HepG2 (cell line): ENCODE measurements at places on chromosomes 3 and 15. TPM values are rescaled to one million over a fixed set of nuclear protein-coding genes. Genes with fewer than 3 reads are reported as not detected.

SNTN gene
- total RNA-seq, result not detected in 2 replicates

PPIB gene
- 476 and 882 TPM in 2 replicates for total RNA-seq

LRRIQ4 gene
- total RNA-seq, result not detected in 2 replicates

LRTM1 gene
- not detected in 2 replicates for total RNA-seq

PLXND1 gene
- total RNA-seq, result 15.9 and 25.3 TPM in 2 replicates

TNNC1 gene
- 11.8 and 18.7 TPM in 2 replicates for total RNA-seq

CCDC9B gene
- 1.0 and 1.6 TPM in 2 replicates for total RNA-seq

CGGBP1 gene
- total RNA-seq, result 38.9 and 45.7 TPM in 2 replicates

GPR149 gene
- total RNA-seq, result not detected in 2 replicates

RARB gene
- total RNA-seq, result not detected in 2 replicates

RPP14 gene
- total RNA-seq, result 15.4 and 21.5 TPM in 2 replicates

CCR8 gene
- not detected in 2 replicates for total RNA-seq

SLC24A5 gene
- not detected in 2 replicates for total RNA-seq

EPM2AIP1 gene
- 23.0 and 28.1 TPM in 2 replicates for total RNA-seq

CHRD gene
- total RNA-seq, result 3.4 and 22.2 TPM in 2 replicates

ZNF35 gene
- total RNA-seq, result 0.22 and 0.62 TPM in 2 replicates

MINAR1 gene
- 0.13 and 0.15 TPM in 2 replicates for total RNA-seq

IDH2 gene
- total RNA-seq, result 120 and 121 TPM in 2 replicates

PROS1 gene
- 45.6 and 76.8 TPM in 2 replicates for total RNA-seq

IL12A gene
- 0.74 and 1.1 TPM in 2 replicates for total RNA-seq

ABI3BP gene
- total RNA-seq, result not detected in 2 replicates

CFAP91 gene
- not detected in 2 replicates for total RNA-seq

MOBP gene
- not detected in 2 replicates for total RNA-seq

KNL1 gene
- 21.4 and 34.5 TPM in 2 replicates for total RNA-seq

CHRNA5 gene
- total RNA-seq, result 5.1 and 10.5 TPM in 2 replicates

TRPM1 gene
- not detected in 2 replicates for total RNA-seq

RLBP1 gene
- not detected in 2 replicates for total RNA-seq

SKIL gene
- total RNA-seq, result 20.7 and 29.8 TPM in 2 replicates

CYP1A2 gene
- total RNA-seq, result not detected in 2 replicates

CDV3 gene
- 145 and 190 TPM in 2 replicates for total RNA-seq

IVD gene
- 48.0 and 61.3 TPM in 2 replicates for total RNA-seq

CPB1 gene
- not detected in 2 replicates for total RNA-seq

RAB7A gene
- total RNA-seq, result 26.5 and 49.0 TPM in 2 replicates

KLHL6 gene
- not detected in 2 replicates for total RNA-seq
